ENCODE measurements at places on chromosomes 12 and 14.
A peak's percentile ranks its signal among the peaks of the same experiment; 100 is the strongest.

GRCh38 chr14:104224131-104224505 is 85.7 kb downstream of the KIF26A start:
- DNase-seq = no peak

GRCh38 chr12:105337391-105337790 is 6.9 kb downstream of the C12orf75 start:
- no peak for DNase-seq

DNA sequence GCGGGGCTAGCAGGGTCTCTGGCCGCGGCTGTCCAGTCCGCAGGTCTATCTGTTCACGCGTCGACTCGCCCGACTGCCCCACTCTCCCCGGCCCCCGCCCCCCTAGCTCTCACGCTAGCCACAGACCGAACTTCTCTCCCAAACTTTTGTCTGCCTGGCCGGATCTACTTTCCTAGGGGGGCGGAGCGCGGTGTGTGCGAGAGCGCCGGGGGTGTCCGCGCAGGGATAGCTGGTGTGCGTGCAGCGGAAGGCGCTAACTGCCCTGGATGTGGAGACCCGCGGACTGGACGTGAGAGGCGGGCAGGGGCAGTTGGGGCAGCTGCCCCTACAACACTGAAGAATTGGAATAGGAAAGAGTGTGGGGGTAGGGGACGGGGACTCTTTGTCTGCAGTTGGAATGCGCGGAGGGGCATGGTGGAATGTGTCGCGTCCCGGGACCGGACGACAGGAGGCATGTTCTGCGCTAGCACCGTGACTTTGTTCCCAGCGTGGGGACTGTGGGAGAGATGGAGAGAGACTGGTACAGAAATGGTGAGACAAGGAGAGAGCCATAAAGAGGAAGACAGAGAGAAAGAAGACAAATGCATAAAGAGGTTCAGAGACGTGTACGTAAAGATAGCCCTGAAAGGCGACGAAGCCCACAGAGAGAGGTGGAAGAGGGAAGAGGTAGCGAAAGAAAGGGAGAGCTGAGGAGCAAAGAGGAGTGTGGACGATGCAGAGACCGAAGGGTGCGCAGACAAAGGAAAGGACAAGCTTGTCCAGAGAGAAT is at the start of gene AJUBA:
TSS of gene AJUBA (minus strand) at position 75 of the 769 bp plus-strand sequence. CDS start 285 bp downstream, outside the sequence.
- DNase-seq = peak; percentile 37

- DNase-seq = no peak
These were observed 4.3 kb downstream of the C14orf93 start for GRCh38 chr14:23005451-23006187.

DNA sequence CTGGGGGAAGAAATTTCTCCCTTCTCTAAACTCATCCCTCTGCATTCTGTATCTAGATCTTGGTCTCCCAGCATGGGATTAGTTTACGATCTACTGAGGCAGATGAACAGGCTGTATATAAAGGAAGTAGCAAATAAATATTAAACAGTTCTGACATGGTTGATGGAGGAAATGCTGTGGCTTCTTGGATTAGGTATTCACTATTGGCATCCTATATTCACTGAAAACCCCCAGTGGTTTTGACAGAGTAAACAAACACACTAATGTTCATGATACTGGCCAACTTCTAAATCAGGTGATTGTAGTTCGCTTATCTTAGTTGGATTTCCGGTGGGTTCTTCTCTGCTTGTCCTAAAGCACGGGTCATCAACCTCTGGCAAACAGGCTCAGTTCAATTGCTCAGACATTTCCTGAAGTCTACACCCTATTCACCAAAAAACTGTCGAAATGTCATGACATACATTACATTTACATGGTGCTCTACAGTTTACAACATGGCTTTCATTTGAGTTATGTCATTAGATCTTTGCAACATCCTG is 433.9 kb downstream of the EGLN3 start:
- DNase-seq = no peak

GRCh38 chr12:124411281-124411878 is 116.5 kb downstream of the RFLNA start:
- no peak for DNase-seq

DNA sequence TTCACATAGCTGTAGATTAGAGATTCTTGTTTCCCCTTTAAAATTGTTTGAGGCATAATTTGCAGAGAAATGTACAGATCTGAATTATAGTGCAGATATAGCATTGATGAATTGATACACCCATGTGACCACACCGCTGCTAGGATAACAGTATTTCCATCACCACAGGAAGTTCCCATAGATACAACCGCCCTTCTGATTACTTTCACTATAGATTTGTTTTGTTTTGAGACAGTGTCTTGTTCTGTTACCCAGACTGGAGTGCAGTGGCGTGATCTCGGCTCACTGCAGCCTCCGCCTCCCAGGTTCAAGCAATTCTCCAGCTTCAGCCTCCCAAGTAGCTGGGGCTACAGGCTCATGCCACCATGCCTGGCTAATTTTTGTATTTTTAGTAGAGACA is 8.8 kb upstream of the ASPG start:
- no peak for DNase-seq

GRCh38 chr14:29102996-29103395 is 336.4 kb downstream of the FOXG1 start:
- DNase-seq = no peak

DNA sequence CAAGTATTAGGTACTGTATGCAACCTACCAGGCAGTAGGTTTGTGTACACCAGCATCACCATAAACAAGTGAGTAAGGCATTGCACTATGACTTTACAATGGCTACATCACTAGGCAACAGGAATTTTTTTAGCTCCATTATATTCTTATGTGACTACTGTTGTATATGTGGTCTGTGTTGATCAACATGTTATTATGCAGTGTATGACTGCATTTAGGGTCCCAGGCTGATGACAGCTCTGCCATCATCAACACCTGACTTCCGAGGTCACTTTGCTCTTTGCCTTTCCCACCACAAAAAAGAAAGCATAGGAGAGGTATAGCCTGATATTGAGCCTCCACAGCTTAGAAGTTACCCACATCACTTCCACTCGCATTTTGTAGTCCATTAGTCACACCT is 217.5 kb upstream of the PELI2 start:
- no peak for DNase-seq

DNA sequence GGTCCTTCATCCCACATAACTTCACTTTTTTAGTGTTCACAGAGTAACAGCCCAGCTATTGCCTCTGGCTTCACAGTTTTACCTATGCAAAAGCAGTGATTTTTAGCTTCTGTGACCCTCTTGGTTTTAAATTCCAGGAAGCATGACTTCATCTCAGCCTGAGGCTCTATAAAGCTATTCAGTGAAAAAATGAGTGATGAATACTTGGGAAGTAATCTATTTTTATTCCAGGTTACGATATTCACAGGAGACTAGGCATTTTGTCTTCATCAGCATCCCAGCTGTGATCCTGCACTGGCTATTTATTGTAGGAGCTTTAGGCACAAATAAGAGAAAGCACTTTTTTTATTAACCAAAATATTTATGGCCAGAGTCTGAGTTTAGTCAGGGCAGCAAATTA is 164.8 kb downstream of the SNAPC1 start:
- DNase-seq = no peak

- no peak for DNase-seq
These were observed 7.1 kb upstream of the CCDC175 start for GRCh38 chr14:59583755-59584154.

DNA sequence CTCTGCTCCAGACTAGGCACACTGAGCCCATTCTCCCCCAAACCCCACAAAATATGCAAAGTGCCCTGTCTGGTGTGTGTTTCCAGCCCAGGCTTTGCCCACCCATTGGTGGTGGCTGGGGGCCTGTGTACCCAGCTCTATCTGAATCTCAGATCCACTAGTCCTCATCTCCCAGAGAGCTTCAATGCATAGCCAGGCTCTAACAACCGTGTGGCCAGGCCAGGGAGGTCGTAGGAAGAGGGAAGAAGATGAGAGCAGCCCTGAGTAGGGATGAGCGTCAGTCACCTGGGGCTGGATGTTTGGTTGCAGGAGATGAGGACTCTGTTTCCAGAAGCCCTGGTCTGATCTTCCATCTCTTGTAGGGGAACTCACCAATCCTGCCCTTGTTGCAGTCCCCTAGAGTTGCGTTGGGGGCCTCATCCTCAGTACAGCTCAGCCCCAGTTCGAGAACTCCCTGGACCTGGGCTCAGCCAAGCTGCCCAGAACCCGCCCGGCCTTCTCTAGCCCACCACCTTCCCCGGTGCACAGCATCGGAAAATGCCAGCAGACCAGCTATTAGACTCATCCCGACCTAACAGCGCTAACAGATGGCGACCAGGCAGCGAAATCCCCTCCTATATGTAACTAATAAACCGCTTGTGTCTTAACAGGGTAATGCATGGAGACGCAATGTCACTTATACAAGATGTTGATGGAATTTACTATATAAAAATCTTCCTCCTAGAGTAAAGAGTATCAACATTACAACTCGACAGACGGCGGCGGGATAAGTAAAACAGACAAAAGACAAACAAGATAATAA is 3.2 kb upstream of the LHX5 start:
- no peak for DNase-seq

DNA sequence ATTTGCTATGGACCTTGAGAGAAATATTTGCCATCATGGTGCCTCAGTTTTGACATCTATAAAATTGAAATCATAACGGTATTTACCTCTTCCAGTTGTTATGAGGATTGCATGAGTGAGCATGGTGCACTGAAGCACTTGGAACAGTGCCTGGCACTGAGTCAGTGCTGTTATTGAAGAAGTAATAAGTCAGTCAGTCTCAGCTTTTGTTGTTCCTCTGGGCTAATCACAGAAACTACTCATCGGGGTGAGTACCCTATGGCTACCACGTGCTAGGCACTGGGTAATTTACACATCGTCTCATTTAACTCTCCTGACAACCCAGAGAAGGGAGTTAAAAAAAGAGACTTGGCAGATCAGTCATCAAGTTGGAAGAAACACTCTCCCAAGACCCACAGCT is 159.5 kb upstream of the NRXN3 start:
- no peak for DNase-seq

DNA sequence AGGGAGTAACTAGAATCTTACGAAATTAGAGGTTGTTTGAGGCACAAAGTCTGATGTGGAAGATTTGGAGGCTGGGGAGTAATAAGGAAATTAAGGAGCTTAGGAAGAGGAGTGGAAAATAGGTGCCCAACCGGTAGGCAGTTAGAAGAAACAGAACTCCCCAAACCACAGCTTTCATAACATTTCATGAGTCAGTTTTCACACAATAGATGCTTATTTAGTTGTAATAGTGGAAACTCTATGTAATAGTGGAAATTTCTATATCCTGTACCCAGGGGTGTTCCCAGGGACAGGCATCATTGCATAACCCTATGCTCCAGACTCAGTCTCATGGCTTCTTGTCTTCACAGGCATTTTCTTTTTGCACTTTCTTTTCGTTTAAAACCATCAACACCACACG is 8.3 kb downstream of the C3AR1 start:
- DNase-seq = no peak

GRCh38 chr12:96882862-96883261 is 24.2 kb upstream of the NEDD1 start:
- DNase-seq = no peak

GRCh38 chr12:4379405-4379804 is at the start of gene FGF23:
Gene FGF23 (minus strand): TSS chr12:4379712. CDS start chr12:4379582, 130 bp downstream.
- peak; percentile 2 for DNase-seq

DNA sequence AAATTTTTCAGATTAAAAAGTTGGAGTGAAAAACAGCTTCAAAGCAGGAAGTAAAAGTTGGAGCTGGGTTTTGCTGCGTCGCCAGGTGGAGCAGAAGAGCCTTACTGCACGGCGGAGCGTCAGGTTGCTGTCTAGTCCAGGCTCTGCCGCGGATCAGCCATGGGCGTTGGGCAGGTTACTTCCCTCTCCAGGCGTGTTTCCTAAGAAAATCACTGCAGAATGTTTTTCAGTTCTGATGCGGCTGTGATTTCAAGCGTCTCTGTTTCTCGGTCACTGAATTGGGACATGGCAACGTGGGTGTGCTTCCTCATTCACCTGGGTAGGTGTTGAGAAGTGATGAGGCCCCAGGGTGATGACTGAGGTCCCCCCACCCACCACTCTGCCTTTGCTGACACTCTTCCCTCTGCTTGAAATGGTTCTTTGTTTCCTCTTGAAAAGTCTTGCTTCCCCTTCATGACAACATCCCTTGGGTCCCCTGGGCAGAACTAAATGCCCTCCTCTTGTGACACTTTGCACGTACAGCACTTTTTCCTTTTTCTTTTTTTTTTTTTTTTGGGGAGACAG is 7.6 kb downstream of the EVL start:
- DNase-seq = no peak

GRCh38 chr12:60042835-60043234 is 447.0 kb downstream of the SLC16A7 start:
- DNase-seq = no peak

DNA sequence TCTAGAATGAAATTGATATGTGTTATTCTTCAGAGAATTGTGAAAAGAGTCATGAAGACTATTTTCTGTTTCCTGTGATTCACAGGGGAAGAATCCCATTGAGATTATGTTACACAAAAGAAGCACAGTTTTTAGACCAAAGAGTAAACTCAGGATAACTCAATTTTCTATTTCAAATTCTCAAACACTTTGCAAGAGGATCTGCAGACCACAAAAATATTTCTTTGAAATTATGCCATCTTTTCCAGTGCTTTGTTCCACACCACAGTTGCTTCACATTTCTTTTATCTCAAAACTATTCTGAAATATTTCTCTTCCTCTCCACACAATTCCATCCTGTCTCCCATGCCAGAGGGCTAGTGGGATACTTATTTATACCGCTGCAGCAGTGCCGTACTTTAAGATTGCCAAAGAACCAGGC is 188.9 kb upstream of the FOXG1 start:
- no peak for DNase-seq

GRCh38 chr12:49346659-49347310 is at the start of gene DNAJC22:
Gene DNAJC22 (plus strand): TSS chr12:49346888. CDS start chr12:49348873, 1,985 bp downstream.
- no peak for DNase-seq

- DNase-seq = no peak
These were observed 170.6 kb downstream of the CRADD start for GRCh38 chr12:93847517-93848474.

DNA sequence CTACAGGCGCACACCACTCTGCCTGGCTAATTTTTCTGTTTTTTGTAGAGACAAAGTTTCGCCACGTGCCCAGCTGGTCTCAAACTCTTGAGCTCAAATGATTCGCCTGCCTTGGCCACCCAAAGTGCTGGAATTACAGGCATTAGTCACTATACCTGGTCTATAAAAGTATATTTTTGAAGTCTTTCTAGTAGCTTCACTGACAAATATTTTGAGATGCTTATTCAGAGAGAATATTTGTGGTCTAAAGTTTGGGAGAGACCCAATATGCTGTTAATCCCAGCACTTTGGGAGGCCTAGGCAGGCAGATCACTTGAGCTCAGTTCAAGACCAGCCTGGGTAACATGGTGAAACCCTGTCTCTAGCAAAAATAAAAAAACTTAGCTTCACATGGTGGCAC is 22.0 kb upstream of the PPP1R12A start:
- no peak for DNase-seq

DNA sequence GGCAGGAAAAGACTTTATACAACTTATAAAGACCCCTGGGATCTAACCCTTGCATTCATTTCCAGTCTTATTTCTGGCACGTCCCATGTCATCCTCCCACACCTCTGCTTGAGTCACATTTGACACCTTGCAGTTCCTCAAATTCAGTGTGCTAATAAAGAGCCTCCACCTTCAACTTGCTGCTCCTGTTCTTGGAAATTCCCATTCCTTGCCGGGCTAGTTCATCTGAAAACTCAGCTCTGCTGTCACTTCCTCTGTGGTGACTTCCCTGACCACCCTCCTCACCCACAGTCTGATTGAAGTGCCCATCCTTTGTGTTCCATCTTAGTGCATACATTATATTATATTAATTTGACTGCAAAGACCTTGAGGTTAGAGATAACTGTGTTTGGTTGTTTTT is 37.4 kb upstream of the PSMA6 start:
- DNase-seq = no peak

GRCh38 chr14:102320033-102320660 is 601 bp downstream of the ZNF839 start:
- no peak for DNase-seq

GRCh38 chr12:46473634-46474329 is 101.2 kb upstream of the SLC38A2 start:
- peak; percentile 73 for DNase-seq
